ENCODE measurements at places on chromosomes 1 and 21.
A peak's percentile ranks its signal among the peaks of the same experiment; 100 is the strongest.

- no peak for DNase-seq
These were observed 45.5 kb upstream of the PLXNA2 start for GRCh38 chr1:208289716-208290115.

DNA sequence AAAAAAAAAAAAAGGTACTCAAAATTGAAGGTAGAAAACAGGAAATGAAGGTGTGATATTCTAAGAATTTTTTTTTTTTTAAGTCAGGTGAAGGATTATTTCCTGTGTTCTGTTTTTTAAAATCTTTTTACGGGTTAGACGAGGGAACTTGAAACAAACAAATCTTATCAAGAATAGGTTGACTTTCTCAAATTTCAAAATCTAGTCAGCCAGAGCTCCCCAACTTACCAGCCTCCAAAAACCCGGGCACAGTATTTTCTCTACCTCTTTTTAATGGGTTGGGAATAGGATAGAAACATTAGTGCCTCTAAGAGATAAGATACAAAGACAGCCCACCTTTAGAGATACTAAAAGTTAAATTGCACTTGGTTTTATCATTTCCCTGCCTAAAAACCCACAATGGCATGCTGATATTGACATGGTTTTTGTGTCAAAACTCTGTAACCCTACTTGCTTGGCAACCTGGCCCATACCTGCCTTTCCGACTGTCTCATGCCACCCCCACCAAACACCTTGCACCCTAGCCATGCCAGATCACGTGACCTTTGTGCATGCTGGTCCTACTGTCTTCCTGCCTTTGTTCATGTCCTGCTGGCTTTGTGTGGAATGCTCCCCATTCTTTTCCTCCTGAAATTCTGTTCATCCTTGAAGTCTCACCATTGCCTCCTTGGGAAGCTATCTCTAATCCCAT lies 4.2 kb downstream of the RCAN3 start:
- DNase-seq = no peak

- DNase-seq = peak; percentile 82
These were observed 573 bp downstream of the PSMG1 start for GRCh38 chr21:39182484-39183271.

DNA sequence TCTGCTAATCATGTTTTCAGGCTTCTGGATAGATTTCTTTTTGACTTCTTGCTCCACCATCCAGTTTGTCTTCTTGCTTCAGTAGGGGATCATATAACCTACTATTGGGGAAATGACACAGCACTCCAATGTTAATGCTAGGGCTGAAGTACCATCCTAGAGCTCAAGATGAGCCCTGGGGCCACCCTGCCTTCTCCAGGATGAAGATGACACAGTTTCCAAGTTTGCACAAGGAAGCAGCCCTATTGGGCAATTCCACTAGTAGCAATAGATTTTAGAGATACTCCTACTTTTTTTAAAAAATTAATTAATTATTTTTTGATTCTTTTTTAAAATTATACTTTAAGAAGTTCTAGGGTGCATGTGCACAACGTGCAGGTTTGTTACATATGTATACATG lies 11.3 kb upstream of the KLF18 start:
- no peak for DNase-seq

DNA sequence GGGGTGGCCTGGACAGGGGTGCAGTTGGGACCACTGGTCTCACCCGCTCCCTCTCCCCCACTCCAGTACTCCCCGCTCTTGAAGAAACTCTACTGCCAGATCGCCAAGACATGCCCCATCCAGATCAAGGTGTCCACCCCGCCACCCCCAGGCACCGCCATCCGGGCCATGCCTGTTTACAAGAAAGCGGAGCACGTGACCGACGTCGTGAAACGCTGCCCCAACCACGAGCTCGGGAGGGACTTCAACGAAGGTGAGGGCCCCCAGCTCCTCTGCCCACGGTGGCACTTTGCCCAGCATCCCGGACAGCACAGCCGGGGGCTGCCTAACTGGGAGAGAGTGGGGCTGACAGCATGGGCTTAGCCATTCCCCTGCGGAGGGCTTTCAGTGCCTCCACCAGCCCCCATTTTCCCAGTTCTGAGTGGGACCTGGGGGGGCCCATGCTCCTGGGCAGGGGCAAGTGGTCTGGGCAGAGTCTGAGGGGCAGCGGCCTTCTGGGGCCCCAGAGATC lies 30.2 kb upstream of the CCDC27 start:
- DNase-seq = no peak

DNA sequence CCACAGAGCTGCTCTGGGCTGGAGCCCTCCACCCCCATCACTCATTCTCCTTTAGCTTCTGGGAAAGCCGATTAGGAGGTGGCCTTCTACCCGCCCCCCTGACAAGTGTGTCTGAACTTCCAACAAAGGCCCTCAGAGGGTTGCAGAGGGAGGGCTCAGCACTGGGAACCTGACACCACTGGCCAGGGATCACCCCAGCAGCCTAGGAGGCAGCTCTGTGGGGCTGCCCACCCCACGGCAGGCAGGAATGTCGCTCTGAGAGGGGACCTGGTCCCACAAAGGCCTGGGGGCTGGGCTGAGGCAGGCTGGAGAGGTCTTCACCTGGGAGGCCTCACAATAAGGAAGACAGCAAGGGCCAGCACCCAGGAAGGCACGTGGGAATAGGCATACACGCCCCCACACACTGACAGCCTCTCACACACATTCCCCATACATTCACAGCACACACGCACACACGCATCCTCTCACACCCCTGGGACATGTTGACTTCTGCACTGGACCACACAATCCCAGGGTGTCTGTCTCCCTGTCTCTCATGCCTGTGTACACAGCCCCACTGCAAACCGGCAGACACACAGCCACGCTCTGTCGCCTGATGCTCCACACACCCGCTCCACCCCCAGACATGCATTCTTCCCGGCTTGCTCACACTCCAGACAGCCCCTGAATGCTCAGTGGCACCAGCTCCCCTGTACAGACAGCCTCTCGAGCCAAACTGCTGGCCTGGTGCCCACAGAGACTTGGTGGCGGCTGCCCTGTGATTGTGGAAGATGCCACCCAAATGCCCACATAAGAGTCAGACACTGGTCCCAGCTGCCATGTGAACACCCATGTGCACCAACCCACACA lies 30.7 kb downstream of the DMBX1 start:
- peak; percentile 61 for DNase-seq

- no peak for DNase-seq
These were observed 3.0 kb downstream of the PTPN22 start for GRCh38 chr1:113868387-113869083.

- no peak for DNase-seq
These were observed 31.4 kb upstream of the OLIG2 start for GRCh38 chr21:32994305-32994704.

GRCh38 chr1:5312293-5312674 lies 657.9 kb downstream of the AJAP1 start:
- DNase-seq = no peak

DNA sequence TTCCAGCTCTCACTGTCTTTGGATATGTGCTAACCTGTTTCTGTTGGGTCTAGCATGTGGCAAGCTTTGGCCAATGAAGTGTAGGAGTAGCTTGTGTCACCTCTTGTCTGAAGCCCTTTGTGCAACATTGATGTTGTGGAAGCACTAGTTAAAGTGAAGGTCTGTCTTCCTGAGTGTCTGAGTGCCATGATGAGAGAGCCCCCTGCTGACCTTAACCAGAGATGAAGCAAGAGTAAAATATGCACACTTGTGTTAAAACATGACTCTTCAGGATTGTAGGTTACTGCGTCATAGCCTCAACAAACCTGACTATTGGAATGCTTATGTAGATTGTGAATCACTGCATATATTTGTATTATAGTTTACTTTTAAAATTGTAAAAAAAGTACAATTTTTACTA lies 103.7 kb downstream of the NCAM2 start:
- peak; percentile 62 for DNase-seq

DNA sequence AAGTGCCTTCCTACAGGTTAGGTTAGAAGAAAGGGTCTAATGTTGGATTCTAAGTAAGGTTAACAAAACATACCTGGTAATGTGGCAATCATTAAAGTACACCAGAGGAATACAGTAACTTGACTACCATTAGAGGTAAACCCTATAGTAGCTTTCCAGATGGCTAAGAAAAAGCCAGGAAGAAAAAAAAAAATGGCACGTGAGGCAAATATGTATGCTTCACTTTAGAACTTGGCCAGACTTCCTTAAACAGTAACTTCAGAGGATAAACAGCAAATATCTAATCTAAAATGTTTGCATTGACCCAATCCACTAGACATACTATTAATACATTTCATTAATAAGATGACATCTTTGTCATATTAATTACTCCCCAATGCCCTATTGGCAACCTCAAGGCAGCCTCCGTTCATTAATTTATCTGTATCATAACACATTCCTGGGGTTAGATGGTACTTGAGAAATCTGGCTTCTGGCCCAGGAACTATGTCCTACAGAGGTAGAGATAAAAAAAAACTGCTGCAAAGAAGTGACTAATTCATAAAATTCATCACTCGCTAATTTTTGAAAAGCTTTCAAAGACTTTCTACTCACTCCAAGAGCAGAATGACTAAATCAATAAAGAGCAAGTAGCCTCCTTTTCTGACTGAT lies 5.8 kb downstream of the DCAF8 start:
- no peak for DNase-seq

- DNase-seq = peak; percentile 28
These were observed 2.7 kb downstream of the CDKN2C start for GRCh38 chr1:50972766-50973165.

- no peak for DNase-seq
These were observed 83.2 kb downstream of the CLDN17 start for GRCh38 chr21:30083225-30083945.

- peak; percentile 63 for DNase-seq
These were observed 13.0 kb upstream of the KCNC4 start for GRCh38 chr1:110196917-110197765.

DNA sequence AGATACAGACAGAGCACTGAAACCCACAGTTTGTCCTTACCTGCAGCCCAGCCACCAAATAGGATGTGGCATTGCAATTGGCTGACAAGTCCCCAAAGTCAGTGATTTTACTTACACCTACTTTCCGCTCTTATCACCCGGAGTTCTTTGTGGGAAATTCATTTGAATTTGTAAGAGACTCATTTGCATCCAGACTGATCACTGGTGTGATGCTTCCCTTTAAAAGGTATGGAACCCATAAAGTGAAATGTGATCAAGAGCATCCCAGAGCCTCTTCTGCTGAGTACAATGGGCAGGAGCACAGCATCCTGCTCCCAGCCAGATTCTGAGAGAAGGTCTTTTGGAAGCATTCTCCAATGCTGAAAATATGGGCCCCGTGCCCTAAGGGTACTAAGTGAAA lies 161.4 kb downstream of the DAB1 start:
- DNase-seq = no peak

DNA sequence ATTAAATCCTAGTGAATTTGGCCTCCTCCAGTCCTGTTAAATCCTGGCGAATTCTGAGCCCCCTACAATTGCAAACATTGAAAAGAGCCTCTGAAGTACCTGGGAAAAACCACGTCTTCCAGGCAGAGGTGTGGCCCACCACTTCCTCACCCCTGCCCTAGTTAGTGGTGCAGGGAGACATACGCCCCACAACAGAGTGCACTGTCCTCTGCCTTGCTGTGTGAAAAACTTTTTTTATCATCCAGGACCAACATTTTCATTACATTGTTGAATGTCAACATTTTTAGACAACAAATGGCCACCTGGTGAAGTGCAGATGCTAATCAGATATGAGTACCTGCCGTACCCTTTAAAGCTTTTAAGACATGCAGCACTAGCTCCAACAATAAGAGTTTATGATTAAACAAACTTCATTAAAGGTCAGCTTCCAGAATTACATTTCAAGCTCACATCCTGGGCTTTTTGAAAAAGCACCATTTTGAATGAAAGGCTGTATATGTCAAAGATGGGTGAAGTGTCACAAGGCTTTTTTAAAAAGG lies 13.6 kb upstream of the TMPRSS2 start:
- no peak for DNase-seq

GRCh38 chr1:244046907-244047611 lies 4.0 kb upstream of the ZBTB18 start:
- peak; percentile 64 for DNase-seq

DNA sequence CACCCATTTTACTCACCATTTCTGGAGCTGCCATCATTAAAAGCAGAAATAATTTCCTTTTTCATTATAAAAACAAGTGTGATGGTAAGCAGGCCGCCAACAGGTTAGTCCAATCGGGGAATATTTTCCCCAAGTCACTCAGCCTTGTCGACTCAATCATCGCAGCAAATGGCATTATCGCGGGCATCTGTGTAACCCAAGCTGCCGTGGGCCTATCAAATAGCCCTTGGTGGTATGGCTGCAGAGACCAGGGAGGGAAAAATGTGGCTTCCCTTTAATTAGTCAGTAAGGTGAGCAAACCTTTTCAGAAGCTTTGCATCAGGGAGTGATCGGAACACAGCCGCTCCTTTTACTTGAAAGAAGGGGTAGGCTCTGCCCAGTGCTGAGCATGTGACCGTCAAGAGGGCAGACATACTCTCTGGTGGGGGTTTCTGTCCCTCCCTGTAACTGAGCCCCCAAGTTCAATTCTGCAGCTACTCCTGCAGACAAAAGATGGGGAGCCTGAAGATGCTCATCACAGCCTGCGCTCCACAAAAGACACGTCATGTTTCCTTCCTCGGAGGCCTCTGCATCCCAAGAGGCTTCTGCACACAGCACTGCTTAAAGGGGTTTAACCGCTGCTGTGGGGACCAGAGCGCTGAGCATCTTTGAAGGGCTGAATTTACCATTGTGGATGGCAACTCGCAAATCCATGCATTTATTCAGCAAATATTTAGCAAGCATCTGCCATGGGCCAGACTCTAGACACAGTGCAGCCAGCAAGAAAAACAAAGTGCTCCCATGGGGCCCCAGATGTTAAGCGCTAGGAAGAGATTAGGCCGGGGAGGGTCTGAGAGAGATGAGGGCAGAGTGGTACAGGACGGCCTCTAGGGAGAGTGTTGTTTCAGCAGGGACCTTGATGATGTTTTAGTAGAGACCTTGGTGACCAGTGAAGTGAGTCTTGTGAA lies 1.2 kb upstream of the TMPRSS3 start:
- DNase-seq = peak; percentile 52

- no peak for DNase-seq
These were observed 11.9 kb upstream of the PLXNA2 start for GRCh38 chr1:208256091-208256490.

DNA sequence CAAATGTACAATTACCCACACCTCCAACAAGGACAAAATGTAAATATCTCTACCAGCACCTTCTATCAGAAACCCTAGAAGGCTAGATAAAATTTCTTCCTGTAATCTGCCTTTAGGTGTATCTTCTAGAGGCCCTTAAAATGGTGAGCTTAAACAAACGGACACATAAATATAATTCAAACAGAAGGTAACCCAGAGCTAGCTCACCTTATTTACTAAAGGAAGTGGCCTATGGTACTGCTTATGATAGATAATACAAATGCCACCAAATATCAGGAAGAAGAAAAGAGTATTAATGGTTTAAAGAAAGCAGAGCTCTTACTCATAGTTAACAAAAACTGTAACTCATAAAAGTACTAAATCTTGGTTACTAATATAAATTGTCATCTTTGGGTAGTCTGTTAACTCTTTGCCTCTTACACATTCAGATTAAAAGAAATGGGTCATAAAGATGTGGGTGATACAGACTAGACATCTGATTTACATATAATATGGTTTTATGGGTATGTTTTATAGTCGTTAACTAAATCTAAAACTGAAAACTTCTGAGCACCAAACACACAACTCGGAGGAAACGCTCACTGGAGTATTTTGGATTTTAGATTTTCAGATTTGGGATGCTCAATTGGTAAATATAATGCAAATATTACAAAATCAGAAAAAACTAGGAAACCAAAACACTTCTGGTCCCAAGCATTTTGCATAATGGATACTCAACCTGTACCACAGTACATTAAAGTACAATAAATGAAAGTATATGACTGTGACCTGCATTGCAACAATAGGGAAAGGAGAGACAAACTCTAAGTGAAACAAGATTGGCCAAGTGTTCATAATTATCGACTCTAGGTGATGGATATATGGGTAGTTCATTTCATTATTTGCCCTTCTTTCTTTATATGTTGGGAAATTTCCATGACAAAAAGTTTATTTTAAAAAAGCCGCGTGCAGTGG lies 23.2 kb downstream of the TRIT1 start:
- no peak for DNase-seq

Measured in eye (tissue), 1 donor.